Stimulated activated CD4-positive, alpha-beta T cell treated with anti-CD3 and anti-CD28 coated beads, TNF-alpha, amount 100 ng/mL, for 4 hours (primary cell): ENCODE measurements at places on chromosomes 13 and 19.

DNA sequence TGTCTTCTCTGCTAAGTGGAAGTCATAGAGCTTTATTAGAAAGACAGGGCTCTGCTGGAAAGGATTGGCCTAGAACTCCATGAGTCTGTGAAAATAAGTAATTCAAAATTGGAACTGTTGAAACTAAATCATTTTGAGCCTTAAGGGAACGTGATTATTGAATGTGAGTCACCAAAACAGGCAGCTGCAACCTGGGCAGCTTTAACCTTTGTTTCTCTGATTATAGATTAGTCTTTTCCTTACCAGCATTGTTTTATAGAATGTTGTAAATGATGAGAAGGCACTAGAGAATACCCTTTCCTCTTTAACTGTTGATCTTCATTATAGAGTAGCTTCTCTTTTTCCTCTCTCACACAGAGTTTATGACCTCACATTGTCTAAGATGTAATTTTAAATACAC, 638.8 kb upstream of the SLITRK6 start:
- DNase-seq, result no peak

DNA sequence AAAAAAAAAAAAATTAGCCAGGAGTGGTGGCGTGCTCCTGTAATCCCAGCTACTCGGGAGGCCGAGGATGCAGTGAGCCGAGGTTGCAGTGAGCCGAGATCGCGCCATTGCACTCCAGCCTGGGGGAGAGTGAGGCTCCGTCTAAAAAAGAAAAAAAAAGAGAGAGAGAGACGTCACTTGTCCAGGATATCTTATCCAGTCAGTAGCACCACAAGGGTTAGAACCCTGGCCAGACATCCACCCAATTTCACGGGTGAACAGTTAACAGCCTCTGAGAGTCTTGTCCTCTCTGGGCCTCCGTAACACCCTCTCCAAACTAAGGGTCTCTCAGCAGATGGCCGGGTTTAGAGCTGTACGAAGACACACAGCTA, 917 bp upstream of the CLPTM1 start:
- DNase-seq, result no peak

GRCh38 chr19:51737924-51738323, 13.8 kb downstream of the FPR1 start:
- no peak for DNase-seq

GRCh38 chr13:42078128-42078808, 29.8 kb downstream of the DGKH start:
- DNase-seq, result no peak
